ENCODE measurements at places on chromosomes 2 and 18.
A peak's percentile ranks its signal among the peaks of the same experiment; 100 is the strongest.

DNA sequence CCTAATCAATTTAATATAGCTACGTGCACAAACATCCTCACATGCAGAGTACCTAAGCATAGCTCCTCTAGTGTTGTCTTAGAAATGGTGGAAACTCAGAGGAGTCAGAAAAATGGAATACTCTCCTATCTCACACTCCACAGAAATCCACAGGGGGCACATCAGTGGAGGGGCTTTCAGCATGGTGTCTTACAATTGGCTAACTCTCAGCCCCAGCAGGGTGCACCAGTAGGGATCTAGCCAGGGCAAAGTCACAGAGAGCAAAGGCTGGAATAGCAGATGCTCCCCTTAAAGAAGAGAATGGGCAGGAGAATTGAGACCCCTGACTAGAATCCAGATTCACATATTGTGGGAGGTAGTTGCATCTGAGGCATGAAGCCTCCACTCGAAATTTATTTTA lies 135.7 kb downstream of the MAIP1 start:
- no peak for DNase-seq

DNA sequence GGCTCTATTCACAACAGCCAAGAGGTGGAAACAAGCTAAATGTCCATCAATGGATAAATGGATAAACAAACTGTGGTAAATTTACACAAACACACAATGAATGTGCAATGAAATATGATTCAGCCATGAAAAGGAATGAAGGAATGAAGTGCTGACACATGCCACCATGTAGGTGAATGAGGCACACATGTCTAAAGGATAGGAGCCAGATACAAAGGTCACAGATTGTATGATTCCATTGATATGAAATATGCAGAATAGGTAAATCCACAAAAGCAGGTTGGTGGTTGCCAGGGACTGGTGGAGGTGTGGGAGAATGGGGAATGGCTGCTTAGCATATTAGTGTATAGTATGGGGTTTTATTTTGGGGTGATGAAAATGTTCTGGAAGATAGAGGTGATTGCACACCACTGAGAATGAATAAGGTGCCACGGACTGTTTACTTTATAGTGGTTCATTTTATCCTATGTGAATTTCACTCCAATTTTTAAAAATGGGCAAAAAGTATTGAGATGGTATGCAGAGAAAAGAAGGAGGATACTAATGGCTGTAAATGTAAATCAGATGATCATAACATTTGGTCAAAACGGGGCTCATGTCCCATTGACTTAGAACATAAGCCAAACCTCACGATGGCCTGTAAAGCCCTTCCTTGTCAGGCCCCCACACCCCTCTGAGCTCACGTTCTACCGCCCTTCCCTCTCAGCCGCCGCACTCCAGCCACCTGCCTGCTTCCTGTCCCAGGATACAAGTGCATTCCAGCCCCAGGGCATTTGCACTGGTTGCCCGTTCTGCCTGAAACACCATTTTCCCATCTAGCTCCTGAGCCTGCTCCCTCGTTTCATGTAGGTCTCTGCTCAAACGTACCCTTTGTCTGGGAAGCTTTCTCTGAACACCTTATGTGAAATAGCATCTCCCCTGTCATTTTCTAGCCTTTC lies 165.5 kb downstream of the DDX1 start:
- DNase-seq: no peak

- DNase-seq: no peak
Observed at GRCh38 chr2:126751477-126751876, 95.5 kb downstream of the GYPC start.

DNA sequence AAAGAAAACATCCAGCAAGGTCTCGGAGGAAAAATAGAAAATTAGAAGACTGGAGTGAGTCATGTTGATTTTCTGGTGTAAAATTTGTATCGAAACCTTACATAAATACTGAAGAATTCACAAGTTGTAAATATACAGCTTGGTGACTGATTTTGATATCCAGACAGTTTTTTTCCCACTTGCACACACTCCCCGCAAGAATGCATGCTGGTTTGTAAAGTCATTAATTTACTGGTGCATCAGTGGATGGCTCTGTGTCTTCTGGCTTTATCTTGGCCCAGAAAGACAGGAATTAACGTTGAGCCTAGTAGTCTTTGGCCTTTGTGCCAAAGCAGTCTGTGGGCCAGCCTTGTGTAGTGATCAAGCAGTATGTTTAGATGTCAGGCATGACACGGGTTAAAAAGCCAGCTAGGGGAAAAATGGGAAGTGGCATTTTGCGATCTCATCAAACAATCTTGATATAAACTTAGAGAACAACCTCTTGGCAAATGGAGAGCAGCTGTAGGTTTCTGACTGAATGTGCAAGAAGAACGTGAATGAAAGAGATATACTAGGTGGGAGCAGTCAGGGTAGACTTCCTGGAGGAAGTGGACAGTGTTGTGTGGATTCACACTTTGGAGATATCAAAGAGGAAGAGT lies 22.7 kb upstream of the CASP8 start:
- DNase-seq: no peak

GRCh38 chr18:27278131-27278530 lies 93.0 kb upstream of the CHST9 start:
- DNase-seq: no peak

GRCh38 chr2:73085691-73086090 lies 14.2 kb upstream of the SFXN5 start:
- no peak for DNase-seq

DNA sequence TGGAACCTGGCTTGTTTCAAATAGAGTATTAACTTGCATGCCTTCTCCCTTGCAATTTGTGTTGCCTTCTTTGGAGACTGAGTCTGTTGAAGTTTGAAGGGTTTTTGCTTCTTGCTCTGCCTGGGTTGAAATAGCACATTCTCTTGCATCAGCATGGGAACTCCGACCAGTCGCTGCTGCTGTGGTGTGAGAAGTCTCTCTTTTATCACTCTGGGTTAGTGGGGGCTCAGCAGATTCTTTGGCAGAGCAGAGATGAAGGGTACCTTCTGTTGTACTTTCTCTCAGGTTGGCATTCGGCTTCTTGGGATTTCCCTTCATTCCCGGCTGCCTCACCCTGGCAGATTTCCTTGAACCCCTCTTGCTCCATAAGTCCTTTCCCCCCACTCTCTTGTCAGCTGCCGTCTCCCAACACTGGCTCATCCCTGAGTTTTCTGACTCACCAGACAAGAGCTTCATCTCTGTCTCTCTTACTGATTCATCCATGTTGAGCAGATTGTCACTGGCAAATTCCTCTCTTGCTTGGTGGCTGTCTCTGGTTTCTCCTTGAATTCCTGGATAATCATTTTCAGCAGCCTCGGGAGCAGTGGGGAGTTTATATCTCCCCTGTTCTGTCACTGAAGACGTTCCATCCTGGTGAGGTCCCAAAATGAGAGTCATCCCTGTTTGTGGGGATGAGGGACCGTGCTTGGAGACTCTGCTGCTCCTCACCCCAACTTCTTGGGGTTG lies 49.9 kb downstream of the ALPK2 start:
- no peak for DNase-seq

GRCh38 chr2:55451699-55452098 lies 32.0 kb upstream of the CCDC88A start:
- DNase-seq: no peak

- peak; percentile 4 for DNase-seq
Observed at GRCh38 chr2:106996171-106996769, 110.3 kb upstream of the ST6GAL2 start.

GRCh38 chr2:177474998-177475397 lies 82.4 kb downstream of the AGPS start:
- no peak for DNase-seq

DNA sequence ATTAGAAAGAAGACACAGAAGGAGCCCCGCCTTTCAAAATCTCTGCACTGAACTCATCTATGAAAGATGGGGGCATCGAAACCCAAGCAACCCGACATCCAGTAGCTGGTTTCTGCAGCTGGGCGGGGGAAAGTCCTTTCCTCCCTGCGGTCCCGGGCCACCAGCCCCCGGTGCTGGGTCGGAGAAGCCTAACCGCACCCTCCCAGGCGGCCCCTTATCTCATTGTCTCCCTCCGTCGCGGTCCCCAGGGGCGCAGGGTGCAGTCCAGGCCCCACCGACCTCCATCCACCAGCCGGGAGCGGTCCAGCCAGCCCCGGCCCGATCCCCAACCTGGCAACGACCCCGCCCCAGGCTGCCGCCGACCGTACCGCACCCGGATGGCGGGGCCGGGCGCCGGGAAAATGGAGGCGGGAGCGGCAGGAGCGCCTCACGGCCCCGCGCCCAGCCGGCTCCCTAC lies 452 bp downstream of the RAPH1 start:
- DNase-seq: peak; percentile 1

DNA sequence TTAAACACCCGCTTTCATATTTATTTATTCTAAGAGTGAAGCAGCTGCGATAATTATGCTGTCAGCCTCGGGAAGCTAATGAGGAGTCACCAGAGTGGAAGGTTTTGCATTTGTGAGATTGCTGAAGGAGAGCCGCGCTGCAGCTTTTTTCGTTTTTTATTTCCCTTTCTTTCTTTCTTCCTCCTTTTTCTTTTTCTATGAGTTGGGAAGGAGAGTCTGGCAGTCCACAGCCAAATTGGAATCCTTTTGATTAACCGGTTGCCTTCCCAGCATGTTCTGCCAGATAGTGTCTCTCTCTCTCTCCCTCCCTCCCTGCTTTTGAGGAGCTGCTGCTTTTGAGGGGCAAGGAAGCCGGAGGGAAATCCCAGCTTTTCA lies 82.1 kb downstream of the CDK15 start:
- DNase-seq: no peak

- DNase-seq: no peak
Observed at GRCh38 chr2:198098918-198099317, 294.5 kb downstream of the PLCL1 start.

DNA sequence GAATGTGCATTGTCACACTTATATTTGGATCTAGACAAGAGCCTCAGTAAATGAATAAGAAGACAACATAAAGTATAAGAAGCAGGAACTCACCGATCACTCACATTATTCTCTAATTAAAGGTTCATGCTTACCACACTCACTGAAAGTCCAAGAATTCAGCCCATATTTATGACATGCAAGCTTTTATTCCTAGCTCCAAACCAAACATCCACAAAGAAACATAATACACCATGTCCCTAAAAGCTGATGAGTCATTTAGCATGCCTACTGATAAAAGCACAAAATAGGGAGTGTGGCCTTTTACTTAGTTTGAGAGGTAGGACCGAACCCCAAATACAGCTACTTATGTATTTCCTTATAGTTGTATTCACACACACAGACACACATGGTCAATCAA lies 1094.6 kb upstream of the CDH2 start:
- no peak for DNase-seq

GRCh38 chr2:189057316-189057715 lies 83.1 kb downstream of the COL3A1 start:
- DNase-seq: no peak

DNA sequence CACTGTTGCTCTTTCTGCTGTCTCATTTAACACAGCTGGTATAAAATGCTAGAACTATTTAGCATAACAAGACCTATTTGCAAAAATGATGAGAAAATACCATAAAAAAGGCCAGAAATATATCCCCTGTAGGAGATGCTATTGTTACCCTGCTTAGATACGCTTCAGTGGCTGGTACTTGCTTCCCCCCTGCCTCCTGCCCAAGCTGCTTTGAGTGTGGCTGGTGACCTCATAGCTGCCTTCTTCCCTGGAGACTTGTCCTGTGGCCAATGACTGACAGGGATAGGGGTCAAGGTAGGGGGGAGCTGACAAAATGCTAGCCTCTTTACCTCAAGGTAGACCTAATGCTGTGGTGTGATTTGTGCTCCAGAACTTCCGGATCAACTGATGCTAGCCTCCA lies 150.2 kb upstream of the ZEB2 start:
- DNase-seq: no peak

DNA sequence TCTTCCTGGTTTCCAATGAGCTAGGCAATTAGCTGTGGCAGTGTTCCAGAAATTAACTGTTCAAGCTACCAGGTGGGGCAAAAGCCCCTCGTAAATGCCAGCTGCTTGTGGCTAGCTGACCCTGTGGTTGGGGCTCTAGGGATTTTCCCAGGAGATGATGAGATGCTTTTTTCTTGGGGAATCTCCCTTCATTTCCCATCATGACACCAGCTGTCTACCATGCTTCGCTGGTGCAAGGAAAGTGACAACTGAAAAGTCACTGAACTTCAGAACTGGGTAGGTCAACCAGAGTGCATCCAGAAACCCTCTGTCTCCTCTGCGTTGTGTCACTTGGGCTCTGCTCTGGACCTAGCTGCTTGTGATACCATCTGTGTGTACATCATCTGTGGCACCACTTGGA lies 386.5 kb upstream of the DCC start:
- no peak for DNase-seq

- no peak for DNase-seq
Observed at GRCh38 chr2:105861200-105861599, 116.5 kb downstream of the NCK2 start.

DNA sequence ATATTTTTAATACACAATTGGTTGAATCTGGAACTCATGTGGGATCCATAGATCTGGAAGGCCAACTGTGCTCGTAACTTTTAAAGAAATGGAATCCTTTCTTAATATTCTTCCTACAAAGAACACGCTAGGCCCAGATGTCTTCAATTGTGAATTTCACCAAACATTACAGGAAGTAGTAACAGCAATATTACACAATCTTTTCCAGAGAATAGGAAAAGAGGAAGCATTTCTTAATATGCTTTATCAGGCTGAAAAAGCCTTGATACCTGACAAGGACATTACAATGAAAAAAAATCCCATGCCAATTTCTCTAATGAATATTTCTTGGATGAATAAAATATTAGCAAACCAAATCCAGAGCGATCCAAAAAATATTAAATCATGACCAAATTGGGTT lies 80.3 kb upstream of the HAAO start:
- no peak for DNase-seq

DNA sequence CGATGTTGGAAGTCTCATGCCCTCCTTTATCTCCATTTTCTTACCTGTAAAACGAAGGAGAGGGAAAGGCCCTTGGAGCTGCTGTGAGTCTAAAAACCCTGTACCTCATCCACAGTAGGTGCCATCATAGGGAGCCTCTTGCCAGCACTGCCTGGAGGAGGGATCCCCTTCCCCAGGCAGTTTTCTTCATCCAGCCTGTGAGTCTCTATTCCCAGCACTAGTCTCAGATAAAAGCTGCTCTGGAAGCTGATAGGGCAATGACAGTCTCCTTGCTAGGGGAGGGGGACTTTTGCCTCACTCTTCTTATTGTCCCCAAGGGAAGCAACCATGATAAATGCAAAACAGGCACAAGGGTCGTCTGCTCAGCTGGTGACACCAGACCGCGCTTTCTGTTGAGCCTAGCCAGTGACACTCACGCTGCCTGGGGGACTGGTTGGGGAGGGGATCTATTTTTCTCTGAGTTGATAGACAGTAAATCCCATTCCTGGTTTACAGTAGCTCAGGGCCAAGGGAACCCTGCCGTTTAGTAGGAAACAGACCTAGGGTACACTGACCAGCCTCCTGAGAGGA lies 139.5 kb upstream of the NABP1 start:
- no peak for DNase-seq

GRCh38 chr2:232629129-232629475 lies 4.3 kb upstream of the EFHD1 start:
- DNase-seq: no peak

GRCh38 chr18:42614619-42615293 lies 500.7 kb downstream of the RIT2 start:
- DNase-seq: peak; percentile 5

DNA sequence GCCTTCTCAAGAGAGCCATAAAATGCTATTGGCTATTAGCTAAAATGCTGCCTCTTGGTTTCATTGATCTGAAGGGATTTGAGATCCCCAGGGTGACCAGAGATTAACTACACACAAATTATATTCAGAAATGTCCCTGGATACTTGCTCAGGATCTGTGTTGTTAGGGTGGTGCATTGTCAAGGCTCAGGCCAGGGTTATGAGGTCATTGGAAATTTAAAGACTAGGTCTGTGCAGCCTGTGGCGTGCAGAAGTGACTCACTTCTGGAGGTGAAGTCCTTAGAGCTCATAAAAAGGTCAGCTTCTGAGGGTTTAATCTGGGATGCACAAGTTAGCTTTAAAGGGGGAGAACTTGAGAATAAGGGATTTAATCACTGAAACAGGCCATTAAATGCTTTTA lies 23.5 kb downstream of the LRRTM1 start:
- no peak for DNase-seq

Measured in NCI-H187 (cell line).